Trophoblast cell (in vitro differentiated cells and primary cell): ENCODE measurements at places on chromosomes 5 and 9.

GRCh38 chr5:150017226-150018005 lies 16.9 kb downstream of the HMGXB3 start:
- DNase-seq: no peak

- no peak for DNase-seq
These were observed 20.6 kb downstream of the SLC38A9 start for GRCh38 chr5:55691265-55692105.

- DNase-seq: no peak
These were observed 163.4 kb downstream of the HSD17B3 start for GRCh38 chr9:96138616-96139015.

GRCh38 chr5:151617841-151618710 lies 26.9 kb upstream of the FAT2 start:
- DNase-seq: peak; percentile 71

DNA sequence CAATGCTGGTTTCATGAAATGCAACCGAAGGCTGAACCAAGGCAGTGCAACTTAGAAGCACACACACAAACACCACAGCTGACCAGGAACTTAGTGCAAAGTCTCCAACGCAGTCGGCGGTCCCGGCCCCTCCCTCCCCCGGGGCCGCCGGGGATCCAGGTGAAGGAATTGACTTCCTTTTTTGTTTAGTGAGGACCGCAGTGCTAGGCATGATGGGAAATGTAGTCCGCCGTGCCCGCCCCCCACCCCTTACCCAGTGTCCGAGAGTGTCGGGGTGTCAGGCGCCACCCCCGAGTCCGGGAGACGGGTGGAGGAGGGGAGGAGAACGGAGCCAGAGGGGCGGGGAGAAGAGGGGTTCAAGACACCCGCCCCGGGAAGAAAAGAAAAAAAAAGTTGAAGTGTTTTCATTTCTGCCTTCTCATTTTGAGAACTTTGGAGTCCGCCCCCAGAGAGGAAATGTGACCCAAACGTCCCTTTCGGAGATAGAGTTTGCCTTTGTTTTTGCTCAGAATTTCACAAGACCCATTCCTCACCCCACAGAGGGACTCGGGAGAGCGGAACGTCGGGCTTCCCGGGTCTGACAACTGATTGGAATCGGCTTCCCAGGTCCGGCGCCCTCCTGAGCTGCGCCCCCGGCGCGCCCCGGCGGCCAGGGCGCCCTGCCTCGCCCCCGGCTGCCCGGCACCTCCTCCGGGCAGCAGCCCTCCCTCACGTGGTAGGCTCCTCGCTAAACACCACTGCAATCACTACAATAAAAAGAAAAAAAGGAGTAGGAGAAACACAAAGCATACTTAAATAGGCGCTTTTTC lies 2.0 kb downstream of the IER5L start:
- DNase-seq: peak; percentile 94

GRCh38 chr5:97245386-97245785 lies 62.3 kb upstream of the RIOK2 start:
- DNase-seq: peak; percentile 12

DNA sequence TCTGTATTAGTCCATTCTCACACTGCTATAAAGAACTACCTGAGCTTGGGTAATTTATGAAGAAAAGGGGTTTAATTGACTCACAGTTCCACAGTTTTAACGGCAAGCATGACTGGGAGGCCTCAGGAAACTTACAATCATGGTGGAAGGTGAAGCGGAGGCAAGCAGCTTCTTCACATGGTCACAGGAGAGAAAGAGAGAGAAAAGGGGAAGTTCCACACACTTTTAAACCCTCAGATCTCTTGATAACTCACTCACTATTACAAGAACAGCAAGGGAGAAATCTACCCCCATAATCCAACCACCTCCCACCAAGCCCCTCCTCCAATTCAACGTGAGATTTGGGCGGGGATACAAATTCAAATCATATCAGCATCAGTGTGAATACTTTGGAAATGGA lies 133.4 kb upstream of the SLC30A5 start:
- DNase-seq: no peak

GRCh38 chr5:133744960-133745308 lies 132.6 kb upstream of the FSTL4 start:
- no peak for DNase-seq

DNA sequence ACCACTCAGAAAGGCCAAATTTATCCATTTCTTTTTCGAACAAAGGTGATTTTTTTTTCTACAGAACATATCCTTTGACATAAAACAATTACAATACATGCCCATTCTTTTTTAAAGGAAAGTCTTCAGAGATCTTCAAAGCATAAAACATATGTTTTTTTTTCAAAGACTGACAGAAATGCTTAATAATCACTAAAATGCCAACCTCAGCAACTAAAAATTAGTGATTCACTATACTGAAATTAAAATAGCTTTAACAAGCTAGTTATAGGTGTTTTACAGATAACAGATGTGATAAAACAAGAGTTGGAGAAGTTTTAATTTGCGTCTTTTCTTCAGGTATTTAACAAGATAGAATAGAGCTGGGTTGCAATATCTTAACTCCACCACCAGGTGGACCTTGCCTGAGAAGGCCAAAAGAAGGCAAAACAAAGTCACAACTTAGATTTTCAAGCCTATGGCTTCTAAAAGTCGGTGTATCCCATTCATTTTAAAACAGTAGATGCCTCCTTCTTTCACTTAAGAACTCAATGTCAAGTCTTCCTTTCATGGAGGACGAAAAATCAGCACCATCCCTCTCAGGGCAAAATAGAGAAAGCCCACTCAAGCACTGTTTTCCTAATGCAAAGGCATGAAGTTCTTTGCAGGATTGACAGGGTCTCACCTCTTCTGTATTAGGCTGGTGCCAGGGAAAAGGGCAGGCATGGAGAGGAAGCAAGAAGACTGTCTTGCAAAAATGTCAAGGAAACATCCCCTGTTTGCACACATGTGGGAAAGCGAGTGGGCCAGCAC lies 31.1 kb upstream of the CPLX2 start:
- no peak for DNase-seq

DNA sequence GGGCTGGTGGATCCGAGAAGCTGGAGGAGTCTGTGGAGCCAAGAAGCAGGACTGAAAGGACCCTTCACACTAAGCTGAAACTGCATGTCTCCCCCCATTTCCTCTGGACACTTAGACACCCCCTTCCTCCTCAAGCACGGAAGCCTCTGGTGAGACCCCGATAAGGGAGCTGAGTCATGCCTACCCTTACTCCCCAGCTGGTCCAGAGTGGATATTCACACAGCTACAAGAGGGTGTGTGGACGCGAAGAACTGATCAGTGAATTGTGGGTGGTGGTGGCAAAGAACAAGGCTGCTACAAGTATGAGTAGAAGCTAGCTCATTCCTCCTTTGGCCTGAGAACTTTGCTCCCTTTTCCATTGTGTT lies 4.3 kb downstream of the TLN1 start:
- DNase-seq: no peak

- DNase-seq: no peak
These were observed 77.1 kb downstream of the RMI1 start for GRCh38 chr9:84057662-84058061.

DNA sequence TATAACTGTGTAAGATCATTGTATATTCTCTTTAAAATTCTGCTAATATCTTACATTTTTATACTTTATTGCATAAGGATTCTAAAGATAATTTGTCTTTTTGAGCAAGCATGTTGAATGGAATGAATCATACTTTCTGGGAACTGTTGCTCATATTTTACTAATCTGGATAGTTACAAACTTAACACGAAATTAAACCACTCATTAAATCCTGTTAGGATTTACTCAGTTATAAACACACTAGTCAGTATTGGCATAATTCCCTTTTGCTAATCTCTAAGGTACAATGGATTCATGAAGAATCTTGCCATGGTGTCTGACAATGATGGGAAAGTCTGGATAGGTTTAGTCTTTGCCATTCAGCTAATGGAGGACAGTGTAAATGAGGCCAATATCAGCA lies 338.1 kb upstream of the SMC2 start:
- DNase-seq: no peak

- no peak for DNase-seq
These were observed 264.4 kb upstream of the MSX2 start for GRCh38 chr5:174459832-174460448.

- peak; percentile 86 for DNase-seq
These were observed 247.5 kb downstream of the ARRDC3 start for GRCh38 chr5:91135475-91136248.

- no peak for DNase-seq
These were observed 62.2 kb downstream of the RAD23B start for GRCh38 chr9:107345327-107345726.

DNA sequence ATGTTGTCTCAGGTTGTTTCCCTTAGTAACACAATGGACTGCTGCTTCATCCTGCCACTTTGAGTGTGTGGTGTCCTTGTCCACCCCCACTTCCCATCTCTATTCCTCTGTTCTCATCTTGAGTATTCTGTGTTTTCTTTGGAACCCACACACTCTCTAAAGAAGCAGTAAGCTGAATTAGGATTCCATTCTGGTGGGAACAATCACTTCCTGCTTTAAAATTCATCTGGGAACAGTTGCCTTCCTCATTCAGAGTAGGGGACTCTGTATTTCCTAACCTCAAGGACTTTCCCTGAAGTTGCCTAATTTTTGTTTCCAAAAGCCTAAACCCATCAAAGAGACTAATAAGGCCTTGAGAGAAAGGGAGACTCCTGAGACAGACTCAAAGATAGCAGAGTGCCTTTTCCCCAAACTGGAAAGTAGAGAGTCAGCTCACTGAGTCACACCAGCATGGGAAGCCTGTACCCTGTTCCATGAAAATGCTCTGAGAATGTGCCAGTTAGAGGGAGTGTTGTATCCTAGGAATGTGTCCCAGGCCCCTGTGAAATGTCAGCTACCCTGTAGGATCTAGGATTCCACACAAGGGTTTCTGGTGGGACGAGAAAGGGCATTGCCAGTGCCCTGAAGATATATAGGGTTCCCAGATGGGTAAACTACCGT lies 63.6 kb downstream of the CCDC192 start:
- peak; percentile 82 for DNase-seq

DNA sequence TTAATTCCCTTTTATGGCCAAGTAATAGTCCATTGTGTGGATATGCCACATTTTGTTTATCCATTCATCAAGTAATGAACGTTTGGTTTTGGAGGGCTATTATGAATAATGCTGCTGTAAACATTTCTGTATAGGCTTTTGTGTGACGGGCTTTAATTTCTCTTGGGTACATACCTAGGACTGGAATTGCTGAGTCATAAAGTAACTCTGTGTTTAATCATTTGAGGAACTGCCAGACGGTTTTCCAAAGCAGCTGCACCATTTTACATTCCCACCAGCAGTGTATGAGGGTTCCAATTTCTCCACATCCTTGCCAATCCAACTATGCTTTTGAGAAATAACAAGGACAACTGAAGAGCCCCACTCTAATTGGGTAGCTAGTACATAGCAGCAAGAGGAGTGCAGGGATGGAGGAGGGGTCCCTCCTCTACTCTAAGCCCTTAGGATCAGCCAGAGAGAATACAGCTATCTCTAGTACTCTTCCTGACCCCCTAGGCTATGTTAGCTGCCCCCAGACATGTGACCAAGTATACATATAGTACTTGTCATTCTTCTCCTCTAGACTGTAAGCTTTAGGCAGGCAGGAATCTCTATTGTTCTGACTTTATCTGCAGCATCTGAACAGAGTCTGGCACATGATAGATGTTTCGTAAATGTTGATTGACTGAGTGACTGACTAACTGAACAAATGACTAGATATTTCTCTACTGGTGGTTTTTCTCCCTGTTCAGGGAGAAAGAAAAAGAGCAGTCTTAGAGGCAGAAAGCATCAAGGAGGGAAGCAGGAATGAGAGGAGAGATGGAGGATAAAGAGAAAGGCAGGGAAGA lies 22.1 kb upstream of the MATR3 start:
- peak; percentile 73 for DNase-seq

DNA sequence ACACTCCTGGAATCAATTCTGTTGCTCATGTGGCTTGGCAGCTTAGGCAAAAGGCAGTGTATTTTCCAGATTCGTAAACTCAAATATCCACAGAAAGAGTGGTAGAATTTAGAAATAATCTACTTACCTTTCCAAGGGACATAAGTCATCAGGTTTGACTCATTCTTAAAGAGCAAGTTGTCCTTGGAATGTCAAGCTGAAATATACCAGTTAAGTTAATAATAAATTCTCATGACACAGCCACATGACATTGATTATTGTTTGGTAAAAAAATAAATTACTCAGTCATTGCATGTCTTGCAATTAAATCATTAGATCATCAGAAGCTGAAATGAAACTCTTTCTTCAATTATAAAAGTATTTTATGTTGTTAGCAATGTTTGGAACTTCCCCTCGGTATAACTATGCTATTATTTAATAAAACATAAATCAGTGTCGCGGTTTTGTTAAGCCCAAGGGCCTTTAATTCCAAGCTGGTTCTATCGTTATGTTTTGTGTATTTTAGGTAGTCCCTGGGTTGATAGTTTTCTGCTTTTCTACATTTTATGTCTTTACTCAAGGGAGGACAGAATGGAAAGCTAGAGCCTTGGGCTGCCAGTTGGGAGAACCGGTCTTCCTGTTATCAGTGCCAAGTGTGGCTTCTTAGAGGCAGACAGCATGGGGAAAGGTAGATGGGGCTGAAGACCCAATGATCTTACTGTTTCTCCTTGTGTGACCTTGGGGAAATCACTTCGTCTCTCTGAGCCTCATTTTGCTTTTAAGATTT lies 79.3 kb upstream of the PRLR start:
- no peak for DNase-seq

DNA sequence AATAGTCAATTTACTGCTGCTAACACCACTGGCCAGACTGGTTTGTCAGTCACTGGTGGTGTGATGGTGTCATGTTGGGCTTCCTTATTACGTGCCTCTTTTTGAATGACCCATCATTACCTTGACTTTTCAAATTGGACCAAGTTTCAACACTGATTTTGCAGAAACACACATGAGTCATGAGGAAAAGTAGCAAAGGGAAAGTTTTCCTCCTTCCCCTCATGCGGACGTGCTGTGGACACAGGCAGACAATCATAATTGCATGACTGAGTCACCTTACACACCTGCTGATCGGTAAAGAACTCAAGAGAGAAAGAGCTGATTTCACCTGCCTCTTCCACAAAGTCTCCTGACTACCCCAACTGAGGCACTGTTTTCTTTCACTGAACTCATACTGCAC lies 324.5 kb downstream of the ARRDC3 start:
- DNase-seq: peak; percentile 96

GRCh38 chr5:133846478-133847226 lies 121.8 kb downstream of the C5orf15 start:
- no peak for DNase-seq

GRCh38 chr9:86672301-86672700 lies 275.0 kb downstream of the GAS1 start:
- no peak for DNase-seq

GRCh38 chr5:107424491-107424890 lies 246.2 kb downstream of the EFNA5 start:
- peak; percentile 15 for DNase-seq

GRCh38 chr5:95424526-95424925 lies 33.4 kb downstream of the FAM81B start:
- DNase-seq: no peak

- DNase-seq: peak; percentile 89
These were observed 8.1 kb downstream of the MCIDAS start for GRCh38 chr5:55218967-55219366.

DNA sequence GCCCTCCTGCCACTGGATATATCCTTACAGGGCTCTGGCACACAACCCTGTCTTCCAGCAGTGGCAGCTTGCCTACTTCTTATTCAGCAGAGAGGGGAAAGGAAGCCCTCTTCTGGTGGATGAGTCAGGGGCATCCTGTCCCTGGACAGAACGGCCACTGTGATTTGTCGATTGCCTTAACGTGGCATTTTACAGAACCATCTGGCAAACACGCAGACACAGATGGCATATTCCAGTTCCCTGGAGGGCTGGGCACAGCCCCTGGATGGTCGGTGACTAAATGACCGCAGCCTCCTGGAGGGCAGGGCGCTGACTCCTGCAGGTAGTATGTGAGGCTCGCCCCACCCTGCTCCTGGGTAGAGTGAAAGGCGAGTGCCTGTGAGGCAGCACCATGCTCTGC lies 62.1 kb downstream of the DCP2 start:
- DNase-seq: peak; percentile 33
